M059J (cell line): ENCODE measurements at places on chromosomes 11 and 22. TPM values are rescaled to one million over a fixed set of nuclear protein-coding genes. Genes with fewer than 3 reads are reported as not detected.

- DNase-seq: no peak
These were observed 152.9 kb downstream of the PKNOX2 start for GRCh38 chr11:125317416-125317815.

GRCh38 chr11:1761857-1762536, 1.7 kb downstream of the CTSD start:
- DNase-seq: no peak

The C11orf86 gene
- not detected in 2 replicates for total RNA-seq

- no peak for DNase-seq
These were observed 41.0 kb downstream of the KCNJ4 start for GRCh38 chr22:38414009-38414395.

The OR52N4 gene
- not detected in 2 replicates for total RNA-seq

DNA sequence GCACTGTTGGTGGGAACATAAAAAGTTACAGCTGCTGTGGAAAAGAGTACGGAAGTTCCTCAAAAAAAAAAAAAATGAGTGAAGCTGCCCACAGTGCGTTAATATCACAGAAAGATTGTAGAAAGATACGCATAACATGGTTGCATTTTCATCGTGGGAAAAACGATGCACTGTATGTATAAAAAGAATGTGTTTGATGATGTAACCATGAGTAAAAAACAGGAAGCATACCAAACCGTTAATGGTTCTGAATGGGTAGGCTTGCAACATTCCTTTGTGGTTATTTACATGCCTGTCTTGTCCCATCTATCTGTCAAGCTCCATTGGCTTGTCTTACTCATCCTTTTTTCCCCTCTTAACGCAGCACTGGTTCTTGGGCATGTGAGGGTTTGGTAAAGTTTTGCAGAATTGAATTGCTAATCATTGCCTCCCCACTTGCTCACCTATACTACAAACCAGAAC, 33.8 kb upstream of the DKK3 start:
- DNase-seq: peak; percentile 98

The GP1BB gene
- total RNA-seq: 0.27 and 1.5 TPM in 2 replicates

The OAF gene
- 65.0 and 105 TPM in 2 replicates for total RNA-seq

- peak; percentile 93 for DNase-seq
These were observed 235.3 kb upstream of the SORL1-AS1 start for GRCh38 chr11:121688055-121688491.

The DESI1 gene
- 20.0 and 26.0 TPM in 2 replicates for total RNA-seq

DNA sequence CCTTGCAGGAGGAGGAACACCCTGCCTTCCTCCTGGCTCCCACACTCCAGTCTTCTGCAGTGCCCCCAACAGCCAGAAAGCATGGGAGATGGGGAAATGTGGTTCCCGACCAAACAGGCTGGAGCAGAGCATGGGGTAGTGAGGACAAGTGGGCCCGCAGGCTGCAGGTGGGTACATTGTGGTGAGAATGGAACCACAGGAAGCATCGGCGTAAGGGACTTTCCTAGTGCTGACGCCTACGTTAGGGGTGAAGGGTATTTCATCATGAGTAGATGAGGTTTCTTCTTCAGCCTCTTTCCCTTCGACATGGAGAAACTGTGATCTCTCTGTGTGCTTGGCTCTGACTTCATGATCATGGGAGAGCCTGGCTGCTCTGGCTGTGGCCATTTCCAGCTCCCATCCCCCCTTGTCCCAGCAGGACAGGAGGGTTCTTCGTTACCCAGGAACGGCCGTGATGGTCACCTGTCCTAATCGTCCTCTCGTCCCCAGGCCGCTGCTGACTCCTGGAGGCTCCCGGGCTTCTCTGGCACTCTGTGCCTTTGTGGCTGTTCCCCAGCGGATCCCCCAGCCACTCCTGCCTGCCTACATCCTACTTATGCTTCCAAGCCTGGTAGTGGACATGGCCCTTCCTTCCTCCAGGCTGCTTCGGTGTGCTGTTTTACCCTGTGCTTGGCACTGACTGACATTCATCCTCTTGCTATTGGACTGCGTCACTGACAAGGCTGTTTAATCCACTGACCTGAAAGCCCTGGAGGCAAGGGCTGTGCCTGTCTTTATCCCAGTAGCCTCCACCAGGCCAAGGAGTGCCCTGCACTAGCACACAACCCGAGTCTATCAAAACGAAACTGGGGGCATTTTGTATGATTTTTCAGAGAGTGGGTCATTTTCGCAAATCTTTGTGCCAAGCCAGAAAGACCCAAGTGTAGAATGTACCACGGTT, 65.2 kb upstream of the CECR2 start:
- DNase-seq: peak; percentile 6

The PYGM gene
- total RNA-seq: 0.05 and 0.10 TPM in 2 replicates

DNA sequence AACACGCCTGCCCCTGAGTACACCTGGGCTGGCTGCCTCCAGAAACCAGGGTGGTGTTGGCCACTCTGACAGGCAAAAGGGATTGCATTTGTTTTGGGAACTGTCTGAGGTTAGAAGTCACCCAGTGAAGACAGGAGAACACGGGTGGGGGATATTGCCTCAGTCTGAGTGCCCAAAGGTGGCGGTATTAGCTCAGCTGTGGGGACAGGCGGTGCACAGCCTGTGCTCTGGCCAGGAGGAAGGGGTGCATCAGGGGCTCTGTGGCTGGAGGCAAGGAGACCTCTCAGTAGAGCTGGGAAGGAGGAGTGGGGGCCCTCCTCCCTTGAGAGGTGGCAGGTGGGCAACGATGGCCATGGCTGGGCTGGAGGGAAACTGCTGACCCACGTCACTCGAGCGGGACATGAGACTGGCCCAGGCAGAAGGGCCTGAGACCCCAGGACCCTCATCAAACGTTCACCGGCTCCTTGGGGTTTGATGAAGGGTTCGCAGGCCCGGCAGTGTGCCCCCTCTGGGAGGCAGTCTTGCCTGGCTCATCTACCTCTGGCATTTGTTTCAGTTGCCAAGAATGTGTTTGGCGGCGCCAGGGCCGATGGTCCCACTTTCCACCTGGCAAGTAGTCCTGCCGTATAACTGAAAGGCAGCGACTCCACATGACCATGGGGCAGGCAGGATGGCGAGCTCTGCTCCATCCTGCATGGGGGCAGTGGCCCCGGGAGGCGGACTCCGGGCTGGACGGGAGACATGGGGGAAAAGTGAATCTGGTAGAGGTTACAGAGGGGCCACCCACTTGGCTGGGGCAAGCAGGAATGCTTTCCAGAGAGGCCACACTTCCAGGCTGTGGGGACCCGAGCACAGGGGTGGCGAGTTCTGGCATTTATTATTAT, 52.8 kb upstream of the SMIM38 start:
- peak; percentile 16 for DNase-seq

- DNase-seq: no peak
These were observed 8.6 kb downstream of the HSD17B12 start for GRCh38 chr11:43689167-43689566.

- no peak for DNase-seq
These were observed 28.5 kb upstream of the CSNK1E start for GRCh38 chr22:38345782-38346181.

The USP2 gene
- 0.67 and 0.81 TPM in 2 replicates for total RNA-seq

DNA sequence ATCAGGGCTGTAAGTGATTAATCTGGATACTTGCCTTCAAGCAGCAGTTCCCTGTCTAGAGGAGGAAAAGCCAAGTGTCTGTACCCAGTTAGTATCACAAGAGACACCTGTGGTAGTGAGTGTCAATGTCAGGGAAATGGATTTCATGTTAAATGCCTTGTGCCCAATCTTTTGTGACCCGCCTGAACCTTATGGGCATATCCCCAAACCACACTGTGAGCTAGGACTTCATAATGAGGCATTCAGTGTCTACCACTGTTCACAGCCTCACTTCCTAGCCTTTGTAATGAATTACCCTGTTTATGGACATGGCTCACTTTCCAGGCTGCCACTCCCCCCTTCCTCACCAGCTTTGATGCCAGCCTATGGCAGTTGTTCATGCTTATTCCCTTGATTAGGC, 125.1 kb downstream of the TRIM44 start:
- DNase-seq: peak; percentile 65

GRCh38 chr22:19331474-19331873, 40.0 kb upstream of the CLTCL1 start:
- no peak for DNase-seq

- DNase-seq: peak; percentile 7
These were observed 19.1 kb downstream of the GUCY1A2 start for GRCh38 chr11:106999196-106999595.

The APOBEC3B gene
- total RNA-seq: 14.8 and 22.6 TPM in 2 replicates

The ISX gene
- not detected in 2 replicates for total RNA-seq

GRCh38 chr11:133832991-133833897, 12.1 kb downstream of the SPATA19 start:
- DNase-seq: no peak

The GSTP1 gene
- 436 and 441 TPM in 2 replicates for total RNA-seq

GRCh38 chr22:43824724-43825420, 12.8 kb upstream of the EFCAB6 start:
- no peak for DNase-seq

DNA sequence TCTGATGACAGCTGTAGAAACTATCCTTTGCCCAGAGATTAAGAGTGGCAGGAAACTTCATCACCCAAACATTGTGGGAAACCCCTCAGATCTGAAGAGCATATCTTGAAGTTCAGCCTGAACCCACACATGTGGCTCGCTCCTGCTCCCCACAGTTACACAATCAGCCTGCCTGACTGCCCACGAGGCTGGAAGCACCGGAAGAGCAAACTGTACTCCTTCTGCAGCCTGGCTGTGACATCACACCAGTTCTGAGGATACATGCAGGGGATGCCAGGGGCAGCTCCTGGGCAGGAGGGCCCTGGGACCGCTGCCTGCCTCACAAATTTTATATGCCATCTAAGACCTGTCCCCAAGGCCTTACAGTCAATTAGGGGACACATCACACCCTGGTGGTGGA, 444.4 kb downstream of the BUD13 start:
- no peak for DNase-seq

The TECTA gene
- 0.17 and 0.32 TPM in 2 replicates for total RNA-seq

The BIK gene
- total RNA-seq: 0.86 and 1.1 TPM in 2 replicates

- peak; percentile 32 for DNase-seq
These were observed 98.3 kb upstream of the ZC3H12C start for GRCh38 chr11:109994907-109995306.

The VSIG2 gene
- not detected in 2 replicates for total RNA-seq

DNA sequence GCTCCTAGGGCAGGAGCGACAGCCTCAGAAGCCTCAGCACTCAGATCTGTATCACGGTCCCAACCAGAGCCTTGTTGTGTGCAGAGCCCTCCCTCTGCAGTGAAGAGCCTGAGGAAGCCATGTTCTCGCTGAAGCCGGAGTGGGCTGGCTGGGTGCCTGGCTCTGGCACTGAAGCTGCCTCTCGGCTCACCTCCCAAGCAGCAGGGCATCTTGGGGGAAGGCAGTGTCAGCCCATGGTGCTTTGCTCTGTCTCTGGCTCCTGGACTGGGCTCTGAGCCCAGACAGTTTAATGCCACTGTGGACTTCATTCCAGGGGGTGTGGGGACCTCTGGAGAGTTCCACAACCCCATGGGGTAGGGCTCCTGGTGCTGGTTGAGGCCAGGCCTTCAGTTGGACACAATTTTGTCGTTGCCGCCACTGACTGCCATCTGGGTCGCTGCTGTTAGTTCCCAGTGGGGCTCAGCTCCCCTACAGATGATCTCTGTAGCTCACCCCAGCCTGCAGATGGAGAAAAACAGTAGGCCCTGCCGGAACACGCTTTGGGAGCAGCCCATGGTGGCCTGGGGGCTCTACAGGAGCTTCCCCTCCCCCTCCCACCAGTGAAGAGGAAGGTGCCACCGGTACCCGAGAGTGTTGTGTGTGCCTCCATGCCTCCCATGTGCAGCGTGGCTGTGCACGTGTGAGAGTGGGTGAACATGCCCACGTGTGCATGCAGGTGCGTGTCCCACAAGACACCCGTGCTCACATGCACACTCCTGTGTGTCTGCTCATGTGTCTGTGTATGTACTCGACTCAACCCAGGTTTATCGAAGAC, 86.5 kb upstream of the B3GAT1 start:
- DNase-seq: no peak

GRCh38 chr11:60647087-60647486, 52.3 kb upstream of the MS4A8 start:
- no peak for DNase-seq

DNA sequence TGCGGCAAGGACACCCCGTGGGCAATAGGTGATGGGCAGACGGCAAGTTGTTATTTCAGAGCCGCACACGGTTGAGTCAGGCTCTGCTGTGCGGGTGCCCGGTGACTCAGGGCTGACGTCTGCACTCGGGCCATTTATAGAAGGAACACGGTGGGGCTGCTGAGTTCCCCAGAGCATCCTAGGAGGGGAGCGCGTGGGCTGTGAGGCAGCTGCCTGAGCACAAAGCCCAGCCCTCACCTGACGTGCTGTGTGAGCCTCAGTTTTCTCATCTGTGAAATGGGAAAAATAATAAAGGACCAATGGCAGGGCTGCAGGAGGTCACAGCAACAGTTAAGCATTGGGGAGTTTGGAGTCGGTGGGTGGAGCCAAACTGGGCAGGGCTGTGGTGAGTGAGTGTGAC, 11.3 kb upstream of the RHOD start:
- DNase-seq: peak; percentile 87

- DNase-seq: no peak
These were observed 10.7 kb downstream of the CWF19L2 start for GRCh38 chr11:107446822-107447431.

GRCh38 chr22:17830043-17830961, 56.0 kb upstream of the BID start:
- peak; percentile 71 for DNase-seq

The CDKN1C gene
- 4.4 and 6.2 TPM in 2 replicates for total RNA-seq

- peak; percentile 55 for DNase-seq
These were observed 444.9 kb upstream of the DDI1 start for GRCh38 chr11:103591554-103591953.
